HFF-Myc (cell line): ENCODE measurements at places on chromosomes 4 and X.

DNA sequence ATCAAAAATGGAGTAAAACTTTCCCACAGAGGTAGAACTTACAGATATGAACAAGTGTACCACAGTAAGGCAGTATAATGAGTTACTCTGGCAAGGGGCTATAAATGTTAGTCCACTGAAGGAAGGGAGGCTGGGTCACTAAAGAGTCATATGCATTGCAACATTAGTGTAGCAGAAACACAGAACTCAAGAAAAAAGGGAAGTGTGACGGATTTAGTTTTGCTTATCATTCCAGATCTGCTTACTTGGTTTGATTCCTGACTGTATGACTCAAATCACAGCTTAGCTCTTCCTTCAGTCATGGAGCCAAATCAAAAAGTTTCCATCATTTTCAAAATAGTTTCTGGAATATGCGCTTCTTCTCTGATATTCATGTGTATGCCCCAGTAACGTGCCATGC, 148.7 kb downstream of the FSTL5 start:
- DNase-seq = no peak

GRCh38 chr4:68271851-68272357, 26.4 kb upstream of the TMPRSS11B start:
- DNase-seq = peak; percentile 16

DNA sequence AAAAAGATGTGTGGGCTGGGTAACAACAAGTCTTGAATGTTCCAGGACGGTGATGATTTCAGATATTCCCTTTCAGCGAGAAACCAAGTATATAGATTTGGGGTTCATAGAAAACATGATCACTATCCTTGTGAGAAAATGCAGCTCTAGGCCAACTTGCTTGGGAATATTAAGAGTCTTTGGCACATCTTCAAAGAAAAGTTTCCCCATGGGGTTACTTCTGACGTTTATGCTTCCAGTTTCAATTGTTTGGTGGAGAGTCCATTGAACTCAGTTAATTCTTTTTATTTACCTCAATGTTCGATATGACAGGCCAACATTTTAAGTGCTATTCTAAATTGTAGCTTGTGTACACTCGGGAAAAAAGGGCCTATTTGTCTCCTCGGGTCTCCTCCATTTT, 126.7 kb downstream of the NHS start:
- no peak for DNase-seq

DNA sequence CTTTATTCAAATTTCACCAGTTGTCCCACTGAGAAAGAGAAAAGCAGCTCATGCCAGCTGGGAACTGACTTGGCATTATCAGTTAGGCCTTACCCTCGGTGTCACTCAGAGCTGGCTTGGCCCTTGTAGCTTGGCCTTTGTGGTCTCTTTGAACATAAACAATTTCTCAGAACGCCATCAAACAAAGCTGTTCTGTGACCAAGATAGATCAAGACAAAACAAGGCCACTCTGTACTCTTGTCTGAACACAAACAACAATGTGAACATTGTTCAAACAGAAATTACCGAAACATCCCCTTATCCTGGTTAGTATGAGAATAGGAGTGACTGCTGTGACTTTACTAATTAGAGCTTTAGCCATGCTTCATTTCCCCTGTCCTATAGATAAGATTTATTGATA, 57.2 kb downstream of the DIPK2B start:
- no peak for DNase-seq

- DNase-seq = no peak
Measured at GRCh38 chrX:39204353-39204752, 403.1 kb downstream of the MID1IP1 start.

DNA sequence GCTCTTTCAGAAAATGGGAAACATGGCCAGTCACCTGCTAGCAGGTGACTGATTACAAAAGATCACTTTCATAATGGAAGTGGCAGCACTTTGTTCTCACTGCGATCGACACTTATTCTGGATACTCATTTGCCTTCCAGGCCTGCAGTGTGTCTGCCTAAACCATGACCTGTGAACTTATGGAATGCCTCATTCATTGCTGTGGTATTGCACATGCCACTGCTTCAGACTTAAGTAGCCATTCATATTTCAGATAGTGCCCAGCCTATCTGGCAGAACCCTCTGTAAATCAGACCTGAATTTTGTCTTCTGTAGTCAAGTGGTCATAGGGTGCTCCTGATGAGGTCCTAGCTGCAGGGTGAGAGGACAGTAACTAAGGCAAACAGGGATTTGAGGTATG, 23.3 kb upstream of the MGST2 start:
- no peak for DNase-seq

- no peak for DNase-seq
Measured at GRCh38 chr4:186712690-186713089, 11.0 kb downstream of the FAT1 start.

GRCh38 chr4:152206185-152206584, 329.7 kb downstream of the FBXW7 start:
- DNase-seq = no peak

DNA sequence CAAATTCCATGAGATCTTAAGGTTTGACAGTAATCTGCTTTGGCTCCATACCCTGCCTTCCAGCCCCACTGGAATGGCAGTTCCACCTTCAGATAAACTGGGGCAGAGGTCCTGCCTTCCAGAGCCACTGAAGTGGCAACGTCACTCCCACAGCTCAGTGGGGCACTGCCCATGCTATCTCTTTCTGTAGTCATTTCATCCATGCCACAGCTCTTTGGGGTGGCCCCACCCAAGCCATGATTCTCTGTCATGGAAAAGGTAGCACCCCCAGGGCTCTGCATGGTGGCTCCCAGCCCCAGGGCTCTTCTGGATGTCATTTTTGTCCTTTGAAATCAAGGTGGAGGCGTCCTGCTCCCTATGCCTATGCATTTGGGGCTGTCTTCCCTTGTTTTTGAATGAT, 596.5 kb downstream of the SPOCK3 start:
- DNase-seq = no peak

DNA sequence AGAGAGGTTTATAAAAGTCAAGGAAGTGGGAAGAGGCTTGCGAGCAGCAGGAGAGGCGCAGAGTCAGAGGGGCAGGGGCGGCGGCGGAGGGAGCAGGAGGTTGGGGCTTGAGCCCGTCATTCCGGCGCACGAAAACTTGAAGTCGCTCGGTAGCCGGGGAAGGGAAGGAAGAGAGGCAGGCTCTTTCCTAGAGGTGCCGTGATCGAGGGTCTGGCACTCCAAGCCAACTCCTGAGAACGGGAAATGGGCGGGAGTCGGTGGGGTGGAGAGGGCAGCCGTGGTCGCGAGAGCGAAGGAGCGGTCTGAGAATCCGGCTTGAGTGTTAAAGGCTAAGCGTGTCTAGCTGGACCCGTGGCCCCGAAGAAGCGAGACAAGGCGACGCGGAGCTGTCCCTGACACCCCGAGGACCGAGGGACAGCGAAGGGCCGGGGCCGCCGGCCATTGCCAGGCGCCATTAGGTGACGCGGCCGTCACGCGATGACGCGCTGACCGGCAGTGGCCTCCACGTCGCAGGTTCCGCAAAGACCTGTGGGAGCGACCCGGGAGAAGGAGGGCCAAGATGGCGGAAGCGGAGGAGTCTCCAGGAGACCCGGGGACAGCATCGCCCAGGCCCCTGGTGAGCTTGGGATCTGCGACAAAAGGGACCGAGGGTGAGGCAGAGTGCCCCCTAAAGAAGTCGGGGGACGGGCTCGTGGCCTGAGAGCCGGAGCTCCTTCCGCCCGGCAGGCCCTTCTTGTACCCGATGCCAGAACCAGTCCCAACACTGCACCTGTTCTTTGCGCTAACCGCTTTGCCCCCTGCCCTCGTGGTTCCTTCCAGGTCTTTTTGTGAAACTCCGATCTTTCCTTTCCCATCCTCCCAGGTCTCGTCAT, at the start of gene YIPF6:
Gene YIPF6 (plus strand): TSS at position 544 of the 872 bp plus-strand sequence. CDS start 16 bp downstream, at position 560.
- peak; percentile 27 for DNase-seq

- DNase-seq = no peak
Measured at GRCh38 chr4:40307627-40308497, 27.3 kb upstream of the CHRNA9 start.

- DNase-seq = no peak
Measured at GRCh38 chr4:64756016-64756415, 346.8 kb upstream of the TECRL start.

DNA sequence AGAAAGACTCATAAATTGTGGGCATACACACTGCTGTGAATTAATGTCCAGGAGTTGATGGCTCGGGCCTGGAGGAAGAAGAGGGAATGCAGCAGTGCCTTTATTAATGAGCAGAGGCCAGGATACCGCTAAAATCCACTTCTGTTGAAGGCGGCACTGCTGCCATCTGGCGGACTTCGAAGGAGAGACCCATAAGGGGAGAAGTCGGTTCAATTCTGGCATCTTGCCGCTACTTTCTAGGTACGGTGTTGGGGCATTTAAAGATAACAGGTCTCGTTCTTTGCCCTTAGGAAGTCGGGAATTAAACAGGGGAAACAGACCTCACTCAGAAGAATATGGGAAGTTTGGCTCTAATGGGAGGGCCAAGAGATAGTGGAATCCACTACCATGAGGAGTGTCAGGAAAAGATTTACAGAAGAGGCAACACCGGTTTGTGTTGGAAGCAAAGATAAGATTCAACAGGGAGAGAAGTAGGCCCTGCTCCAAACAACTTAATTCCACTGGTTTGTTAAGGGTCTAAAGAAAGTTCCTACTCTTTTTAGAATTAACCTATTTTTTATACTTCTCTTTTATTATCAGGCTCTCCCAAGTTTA, 133.6 kb upstream of the GIMD1 start:
- DNase-seq = peak; percentile 26

DNA sequence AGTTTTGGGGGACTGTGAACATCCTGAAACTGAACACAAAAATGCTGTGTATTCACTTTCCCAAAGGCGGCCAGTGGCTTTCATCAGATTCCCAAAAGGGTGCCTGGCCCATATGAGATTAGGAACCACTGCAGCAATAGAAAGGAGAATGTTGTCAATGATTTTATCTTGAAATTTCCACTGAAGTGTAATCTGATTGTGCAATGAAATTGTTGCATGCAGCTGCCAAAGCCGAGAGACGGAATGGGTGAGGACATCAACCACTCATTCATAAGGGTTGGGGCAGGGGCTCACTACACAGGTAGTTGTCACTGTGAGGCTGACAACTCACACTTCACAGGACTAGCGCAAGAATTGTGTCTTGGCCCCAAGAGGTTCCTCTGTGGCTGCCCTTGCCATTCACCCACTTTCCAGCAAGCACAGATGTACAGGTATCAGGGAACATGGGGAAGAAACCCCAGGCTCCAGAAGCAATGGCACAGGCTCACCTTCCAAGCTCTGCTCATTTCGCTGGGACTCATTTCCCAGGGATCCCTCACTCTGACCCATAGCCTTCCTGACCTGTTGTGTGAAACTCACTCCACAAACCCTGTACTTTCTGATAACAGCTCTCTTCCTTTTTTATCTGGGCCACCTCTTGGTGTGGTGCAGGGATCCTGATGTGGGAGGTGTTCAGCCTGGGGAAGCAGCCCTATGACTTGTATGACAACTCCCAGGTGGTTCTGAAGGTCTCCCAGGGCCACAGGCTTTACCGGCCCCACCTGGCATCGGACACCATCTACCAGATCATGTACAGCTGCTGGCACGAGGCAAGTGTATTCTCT, 48.8 kb downstream of the BMX start:
- no peak for DNase-seq

DNA sequence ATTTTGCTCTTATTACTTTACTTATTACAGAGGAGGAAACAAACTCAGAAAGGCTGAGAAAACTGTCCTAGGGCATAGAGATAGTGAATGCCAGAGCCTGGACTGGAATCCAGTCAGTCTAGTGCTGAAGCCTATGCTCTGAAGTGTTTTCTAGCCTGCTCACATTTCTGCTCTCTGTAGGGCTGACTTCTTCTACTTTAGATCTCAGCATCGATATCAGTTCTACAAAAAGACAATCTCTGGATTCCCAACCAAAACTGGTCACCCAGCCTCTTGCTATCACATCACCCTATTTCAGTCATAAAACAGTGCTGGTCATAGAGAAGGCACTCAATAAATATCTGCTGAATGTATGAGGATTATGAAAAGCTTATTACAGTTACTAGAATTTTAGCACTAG, 87.2 kb downstream of the FAM13A start:
- no peak for DNase-seq

DNA sequence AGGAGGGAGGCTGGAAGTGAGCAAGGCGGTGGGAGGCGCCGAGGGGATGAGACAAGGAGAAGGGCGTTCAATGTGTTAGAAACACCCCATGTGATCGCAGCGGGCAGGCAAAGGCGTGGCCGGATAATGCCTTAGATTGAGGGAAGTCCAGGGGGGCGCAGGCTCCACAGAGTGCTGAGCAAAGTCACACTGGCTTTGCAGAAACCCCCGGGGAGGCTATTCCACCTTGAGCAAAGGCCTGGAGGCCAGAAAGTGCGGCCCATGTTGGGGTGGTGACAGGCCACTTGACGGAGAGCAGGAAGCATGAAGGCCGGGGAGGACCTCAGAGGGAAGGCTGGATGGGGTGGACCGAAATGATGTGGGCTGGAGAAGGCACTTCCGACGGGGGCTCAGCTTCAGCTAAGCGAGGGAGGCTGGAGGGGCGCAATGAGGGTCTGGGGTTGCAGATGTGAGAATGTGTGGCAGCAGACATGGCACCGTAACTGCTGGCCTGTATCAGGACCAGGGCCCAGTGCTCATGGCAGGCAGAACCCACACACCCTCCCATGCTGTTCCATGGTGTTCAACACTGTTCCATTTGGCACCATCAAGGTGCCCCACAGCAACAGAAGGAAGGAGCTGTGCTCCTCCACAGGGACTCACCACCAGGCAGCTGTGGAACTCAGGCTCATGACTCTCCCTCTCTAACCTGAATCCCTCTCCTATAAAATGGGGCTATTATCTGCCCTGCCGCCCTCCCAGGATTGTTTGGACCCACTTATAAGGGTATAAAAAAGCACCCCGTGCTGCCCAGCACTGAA, 50.3 kb downstream of the HMX1 start:
- DNase-seq = no peak

DNA sequence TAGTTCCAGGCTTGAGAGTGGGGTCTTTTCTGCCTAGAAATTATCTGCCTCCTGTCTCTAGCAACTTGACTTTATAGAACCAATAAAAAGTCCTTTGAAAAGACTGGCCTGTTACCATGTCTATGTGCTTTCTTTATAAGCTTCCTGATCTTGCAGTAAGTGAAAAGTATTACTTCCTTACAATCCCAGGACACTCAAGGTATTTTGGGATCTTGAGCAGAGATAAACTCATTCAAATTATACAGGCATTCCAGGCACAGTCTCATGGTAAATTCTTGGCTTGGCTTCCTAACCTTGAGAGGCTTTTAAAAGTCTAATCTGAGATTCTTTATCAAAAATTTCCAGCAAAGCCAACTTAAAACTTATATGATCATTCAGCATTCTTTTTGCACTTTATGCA, 833.0 kb upstream of the POU3F4 start:
- DNase-seq = no peak
